Hematopoietic multipotent progenitor cell treated with erythropoietin and hydrocortisone succinate and interleukin-3 and kit ligand, for 6 days (in vitro differentiated cells): ENCODE measurements at places on chromosomes 7 and 10.

GRCh38 chr7:135522509-135522908 is 12.6 kb upstream of the CNOT4 start:
- DNase-seq, result no peak

DNA sequence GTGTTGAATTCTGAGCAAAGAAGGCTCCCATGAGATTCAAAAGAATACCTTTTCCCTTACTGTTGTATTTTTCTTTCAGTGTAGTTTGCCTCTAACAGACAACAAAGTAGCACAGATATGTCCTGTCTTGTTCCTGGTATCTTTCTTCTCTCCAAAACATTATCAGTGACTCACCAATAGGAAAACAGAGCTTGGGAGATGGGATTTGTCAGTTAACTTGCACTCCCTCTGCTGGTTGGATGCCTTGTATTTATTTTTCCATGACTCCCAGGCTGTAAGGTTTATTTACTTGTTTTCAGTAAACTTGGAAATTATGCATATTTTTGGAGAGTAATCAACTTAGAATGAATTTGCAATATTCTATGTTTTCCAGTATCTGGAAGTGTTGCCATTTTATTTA is 129.7 kb downstream of the SAMD9 start:
- DNase-seq, result no peak

DNA sequence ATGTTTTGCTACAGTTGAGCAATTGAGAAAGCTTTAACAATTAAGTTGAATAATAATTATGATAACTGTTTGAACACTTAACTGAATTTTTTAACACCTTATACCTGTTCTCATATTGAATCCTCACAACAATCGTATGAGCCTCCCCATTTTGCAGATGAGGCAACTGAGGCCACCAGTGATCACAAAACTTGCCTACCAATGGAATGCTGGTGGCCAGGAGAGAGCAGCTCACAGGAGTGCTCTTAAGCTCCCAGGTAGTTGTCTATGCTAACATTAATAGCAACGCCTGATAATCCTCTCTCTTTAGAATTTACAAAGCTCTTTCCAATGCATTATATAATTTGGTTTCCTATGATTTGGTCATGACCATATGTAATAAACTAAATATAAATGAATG is 21.6 kb downstream of the GPNMB start:
- no peak for DNase-seq

DNA sequence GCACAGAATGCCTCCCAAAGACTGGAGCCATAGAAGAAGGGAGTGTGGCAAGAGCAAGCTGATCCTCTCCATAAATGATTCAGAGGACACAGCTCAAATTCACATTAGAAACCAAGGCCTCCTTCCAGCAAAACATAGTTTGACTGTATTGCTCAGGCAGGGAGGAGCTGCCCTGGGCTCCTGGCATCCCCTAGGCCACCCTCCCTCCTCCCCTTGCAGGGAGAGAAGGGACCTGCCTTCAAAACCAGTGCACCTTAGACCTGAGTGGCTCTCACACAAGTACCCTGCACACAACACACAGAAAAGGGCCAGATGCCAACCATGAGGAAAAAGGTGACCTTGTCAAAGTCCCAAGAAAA is 64.7 kb downstream of the CREB3L2 start:
- DNase-seq, result no peak

GRCh38 chr10:95221124-95221523 is 27.1 kb downstream of the ACSM6 start:
- DNase-seq, result no peak

DNA sequence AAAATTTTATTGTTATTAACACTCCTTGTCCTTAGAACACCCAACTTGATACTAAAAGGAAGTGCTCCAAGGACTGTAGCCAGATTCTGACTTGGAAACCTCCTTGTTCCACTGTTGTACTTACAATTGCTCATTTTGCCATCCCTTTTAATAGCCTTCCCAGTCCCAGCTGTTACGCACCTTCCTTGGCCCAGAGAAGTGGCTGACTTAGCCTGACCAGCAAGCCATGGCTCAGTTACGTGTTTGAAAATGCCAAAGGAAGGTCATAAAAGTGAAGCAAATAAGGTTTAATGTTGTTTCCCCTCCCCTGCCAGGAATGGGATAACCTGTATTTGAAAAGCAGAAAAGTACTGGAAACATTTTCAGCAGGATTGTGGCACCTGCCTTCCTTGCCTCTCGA is 3.7 kb upstream of the ANKRD1 start:
- no peak for DNase-seq
